BE2C (cell line): ENCODE measurements at places on chromosomes 2 and 18.

- no peak for DNase-seq
Measured at GRCh38 chr2:165877565-165878550, 75.7 kb downstream of the TTC21B start.

DNA sequence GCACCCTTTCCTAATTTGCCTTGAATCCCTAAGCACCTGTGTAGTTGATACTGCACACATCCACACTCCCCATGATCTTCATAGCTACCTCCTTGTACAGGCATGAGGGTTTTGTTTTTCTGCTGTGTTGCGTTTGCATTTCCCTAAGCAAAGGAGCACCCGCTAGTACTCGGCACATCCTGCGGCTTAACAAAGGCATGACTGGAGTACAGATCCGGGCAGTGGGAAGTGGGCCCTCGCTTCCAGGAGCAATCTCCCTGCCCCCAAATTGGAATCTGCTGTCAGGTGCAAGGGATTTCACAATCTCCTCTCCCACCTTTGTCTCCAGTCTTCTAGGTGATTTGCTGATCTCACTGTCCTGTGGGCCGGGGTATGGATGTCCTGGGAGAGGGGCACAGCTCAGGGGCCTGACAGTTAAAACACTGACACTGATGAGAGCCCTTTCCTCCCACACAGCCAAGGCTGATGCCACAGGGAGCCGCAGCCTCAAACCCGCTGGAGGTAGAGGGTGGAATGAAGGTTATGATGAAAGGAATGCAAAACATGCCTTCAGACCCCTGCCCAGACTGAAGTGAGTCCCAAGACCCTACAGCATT is 98.7 kb upstream of the THOC1 start:
- DNase-seq = no peak

GRCh38 chr18:57008001-57008686 is 138.7 kb upstream of the BOD1L2 start:
- no peak for DNase-seq

- no peak for DNase-seq
Measured at GRCh38 chr18:74367905-74368304, 52.3 kb downstream of the C18orf63 start.

- no peak for DNase-seq
Measured at GRCh38 chr2:12259493-12259892, 457.2 kb upstream of the TRIB2 start.

DNA sequence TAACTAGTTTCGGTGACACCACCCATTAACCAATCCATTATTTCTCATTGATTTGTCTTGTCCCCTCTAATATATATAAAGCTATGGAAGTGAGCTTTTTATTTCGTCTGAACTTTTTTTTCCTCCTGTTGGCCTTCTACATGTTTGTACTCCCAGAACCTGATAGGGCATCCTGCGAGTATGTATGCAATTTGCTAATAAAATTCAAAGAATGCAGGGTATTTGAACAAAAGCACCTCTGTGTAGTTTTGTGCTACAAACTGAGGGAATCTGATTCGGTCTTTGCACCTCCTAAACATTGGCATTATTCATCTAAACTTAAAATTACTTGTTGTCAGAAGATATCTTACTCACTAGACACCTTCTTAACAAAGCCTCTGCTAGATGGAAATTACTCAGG is 242.9 kb upstream of the TMEFF2 start:
- no peak for DNase-seq
